ENCODE measurements at places on chromosomes 7 and 10.
A peak's percentile ranks its signal among the peaks of the same experiment; 100 is the strongest.

- DNase-seq, result no peak
Measured at GRCh38 chr10:3455385-3456334, 283.1 kb upstream of the PITRM1 start.

DNA sequence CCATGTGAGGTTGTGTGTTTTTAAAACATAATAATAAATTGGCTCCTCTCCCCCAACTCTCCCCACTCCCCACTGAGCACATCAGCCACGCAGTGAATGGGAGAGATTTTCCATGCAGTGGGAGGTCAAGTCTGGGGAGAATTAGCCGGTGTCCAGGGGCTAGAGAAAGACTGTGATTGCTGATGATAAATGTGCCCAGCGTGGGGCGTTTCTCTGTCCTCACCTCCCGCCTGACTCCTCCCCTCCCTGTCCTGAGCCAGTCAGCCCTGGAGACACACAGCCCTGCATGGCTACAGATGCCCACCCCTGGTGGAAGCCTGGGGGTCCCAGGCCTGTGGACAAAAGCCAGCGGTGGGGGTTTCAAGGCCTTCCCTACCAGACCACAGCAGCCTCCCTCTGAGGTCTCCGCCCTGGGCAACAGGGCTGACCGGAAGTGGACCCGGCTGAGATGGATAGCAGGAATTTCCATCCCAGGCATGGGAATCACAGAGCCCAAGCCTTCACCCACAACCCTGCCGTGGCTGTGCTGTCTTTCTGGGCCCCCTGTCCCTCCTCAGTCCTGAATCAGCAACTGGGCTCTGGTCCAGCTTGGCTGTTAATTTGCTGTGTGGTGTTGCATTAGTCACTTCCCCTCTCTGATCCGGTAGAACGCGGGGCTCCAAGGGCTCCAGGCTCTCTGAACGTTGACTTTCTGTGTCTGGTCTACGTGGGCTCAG lies 46.8 kb upstream of the SLC29A3 start:
- no peak for DNase-seq

DNA sequence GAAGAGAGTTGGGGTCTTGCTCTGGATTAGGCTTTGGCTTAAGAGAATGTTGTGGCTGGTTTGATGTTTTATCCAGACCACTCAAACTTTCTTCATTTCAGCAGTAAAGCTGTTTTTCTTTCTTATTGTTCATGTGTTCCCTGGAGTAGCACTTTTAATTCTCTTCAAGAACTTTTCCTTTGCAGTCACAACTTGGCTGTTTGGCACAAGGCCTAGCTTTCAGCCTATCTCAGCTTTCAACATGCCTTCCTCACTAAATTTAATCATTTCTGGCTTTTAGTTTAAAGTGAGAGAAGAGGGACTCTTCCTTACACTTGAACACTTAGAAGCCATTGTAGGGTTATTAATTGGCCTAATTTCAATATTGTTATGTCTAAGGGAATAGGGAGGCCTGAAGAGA lies 18.1 kb downstream of the CCDC126 start:
- DNase-seq, result no peak

- peak; percentile 49 for DNase-seq
Measured at GRCh38 chr7:127683776-127684681, 32.0 kb downstream of the SND1 start.

GRCh38 chr7:2794836-2795636 lies 49.1 kb downstream of the GNA12 start:
- DNase-seq, result no peak

- no peak for DNase-seq
Measured at GRCh38 chr10:239109-239508, 103.9 kb downstream of the ZMYND11 start.

- DNase-seq, result no peak
Measured at GRCh38 chr7:76300166-76300731, 2.2 kb upstream of the HSPB1 start.

GRCh38 chr10:86400705-86401587 lies 34.4 kb upstream of the GRID1 start:
- no peak for DNase-seq

DNA sequence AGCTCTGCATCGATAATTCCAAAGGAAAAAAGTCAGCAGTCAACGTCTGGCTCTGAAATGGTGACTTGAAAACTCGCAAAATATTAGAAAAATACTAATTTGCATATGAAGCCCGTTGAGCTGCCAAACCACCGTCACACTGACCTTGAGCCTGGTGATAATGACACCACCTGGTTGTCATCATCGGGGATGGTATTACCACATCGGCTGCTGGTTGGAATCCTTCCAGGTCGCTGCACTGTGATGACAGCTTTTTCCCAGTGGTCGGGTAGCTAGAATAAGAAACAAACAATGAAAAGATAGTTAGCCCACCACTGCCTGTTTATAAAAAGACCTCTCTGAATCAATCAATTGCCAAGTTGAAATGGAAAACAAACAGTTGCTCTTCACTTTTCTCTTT lies 41.6 kb downstream of the LAMB1 start:
- DNase-seq, result no peak

- DNase-seq, result no peak
Measured at GRCh38 chr7:79453558-79454360, at the start of gene MAGI2. Gene MAGI2 (minus strand): TSS chr7:79453667. CDS start chr7:79453320, 347 bp downstream.

DNA sequence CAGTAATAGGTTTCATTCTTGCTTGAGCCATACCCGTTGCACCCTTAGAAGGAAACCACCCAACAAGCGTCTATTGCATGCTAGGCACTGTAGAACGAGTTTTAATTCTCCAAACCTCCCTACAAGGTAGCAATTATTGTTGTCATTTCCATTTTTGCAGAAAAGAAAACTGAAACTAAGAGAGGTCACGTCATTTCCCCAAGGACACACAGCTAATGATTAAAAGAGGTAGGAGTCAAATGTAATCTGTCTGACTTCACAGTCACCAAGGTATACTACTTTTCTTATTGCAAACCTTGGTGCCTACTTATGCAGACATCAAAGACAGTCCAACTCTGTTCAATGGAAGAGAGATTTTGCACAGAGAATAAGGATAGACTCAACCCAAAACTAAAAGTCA lies 49.1 kb upstream of the C1QL3 start:
- DNase-seq, result peak; percentile 47

DNA sequence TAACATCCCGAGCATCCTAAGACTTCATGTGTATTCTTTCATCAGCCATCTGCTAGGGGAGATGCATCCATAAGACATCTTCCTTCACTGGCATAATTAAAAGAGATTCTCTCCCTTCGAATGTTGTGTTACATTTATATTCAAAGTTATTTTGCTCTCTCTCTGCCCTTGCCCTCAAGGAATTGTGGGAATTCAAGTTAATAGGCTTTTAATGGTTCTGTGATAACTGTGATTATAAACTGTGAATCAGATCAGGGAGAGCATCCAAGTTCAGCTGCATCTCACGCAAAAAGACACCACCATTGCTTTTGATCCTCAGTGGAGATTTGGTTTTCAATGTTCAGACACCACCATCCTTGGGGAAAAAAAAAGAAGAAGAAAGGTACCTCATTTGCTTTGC lies 9.2 kb upstream of the TEX36 start:
- no peak for DNase-seq

DNA sequence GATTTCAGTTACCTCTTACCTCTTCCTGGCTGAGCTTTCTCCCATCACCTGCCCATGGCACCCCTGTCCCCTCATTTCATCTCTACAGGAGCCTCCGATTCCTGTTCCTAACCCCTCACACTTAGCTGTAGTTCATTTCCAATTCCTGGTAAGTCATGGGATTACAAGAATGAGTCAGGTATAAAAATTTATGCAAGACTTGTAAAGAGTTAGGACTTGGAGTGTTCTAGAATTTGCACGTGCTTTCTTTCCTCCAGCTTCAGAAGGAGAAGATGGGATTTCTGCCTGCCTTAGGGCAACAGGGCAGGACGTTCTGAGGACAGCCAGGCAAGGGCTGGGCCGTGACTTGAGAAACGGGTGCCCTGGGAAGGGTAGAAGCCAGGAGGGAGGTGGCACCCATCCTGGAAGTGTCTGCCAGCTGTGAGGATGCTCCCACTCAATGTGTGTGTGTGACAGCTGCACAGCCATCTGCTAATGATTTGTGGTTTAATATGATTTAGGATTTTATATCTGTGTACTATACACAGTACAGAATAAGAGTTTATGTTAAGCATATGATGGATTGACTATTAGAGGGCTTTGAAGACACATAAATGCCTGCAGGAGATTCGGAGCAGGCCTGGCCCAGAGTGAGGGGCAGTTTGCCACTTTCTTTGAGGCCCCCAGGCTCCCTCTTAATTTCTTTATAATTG lies 81.5 kb upstream of the VIPR2 start:
- no peak for DNase-seq

GRCh38 chr10:12675186-12675585 lies 325.8 kb downstream of the CAMK1D start:
- no peak for DNase-seq

- peak; percentile 21 for DNase-seq
Measured at GRCh38 chr10:34780818-34781380, 34.2 kb downstream of the PARD3 start.

DNA sequence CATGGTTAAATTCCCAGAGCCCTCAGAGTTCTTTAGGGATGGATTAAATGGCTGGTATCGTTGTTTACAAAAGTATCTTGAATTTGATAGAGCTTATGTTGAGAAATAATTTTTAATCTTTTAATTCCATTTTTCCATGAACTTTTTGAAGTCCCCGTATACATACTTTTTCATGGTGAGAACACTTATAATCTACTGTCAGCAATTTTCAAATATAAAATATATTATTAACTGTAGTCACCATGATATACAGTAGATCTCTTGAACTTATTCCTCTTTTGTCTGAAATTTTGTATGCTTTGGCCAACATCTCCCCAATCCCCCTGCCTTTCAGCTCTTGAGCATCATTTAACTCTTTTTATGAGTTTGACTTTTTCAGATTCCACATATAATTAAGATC lies 9.4 kb downstream of the EFCAB10 start:
- no peak for DNase-seq

DNA sequence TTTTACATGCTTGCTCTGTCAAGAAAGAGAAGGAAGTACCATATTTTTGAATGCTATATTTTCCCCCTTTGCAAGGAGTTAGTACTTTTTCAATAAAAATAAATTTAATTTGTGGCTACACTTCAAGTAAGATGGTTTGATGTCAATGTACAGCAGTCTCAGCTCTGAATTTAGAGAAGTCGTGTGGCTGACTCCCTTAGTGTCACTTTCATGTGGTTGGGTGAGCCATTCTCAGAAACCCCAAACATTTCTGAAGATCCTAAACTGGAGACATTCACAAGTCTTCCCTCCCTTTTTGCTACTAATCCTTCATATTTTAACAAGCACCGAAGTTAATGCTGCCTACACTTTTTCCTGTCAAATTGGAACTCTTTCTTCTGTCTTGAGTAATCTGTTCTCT lies 244.4 kb downstream of the DYNC1I1 start:
- no peak for DNase-seq

DNA sequence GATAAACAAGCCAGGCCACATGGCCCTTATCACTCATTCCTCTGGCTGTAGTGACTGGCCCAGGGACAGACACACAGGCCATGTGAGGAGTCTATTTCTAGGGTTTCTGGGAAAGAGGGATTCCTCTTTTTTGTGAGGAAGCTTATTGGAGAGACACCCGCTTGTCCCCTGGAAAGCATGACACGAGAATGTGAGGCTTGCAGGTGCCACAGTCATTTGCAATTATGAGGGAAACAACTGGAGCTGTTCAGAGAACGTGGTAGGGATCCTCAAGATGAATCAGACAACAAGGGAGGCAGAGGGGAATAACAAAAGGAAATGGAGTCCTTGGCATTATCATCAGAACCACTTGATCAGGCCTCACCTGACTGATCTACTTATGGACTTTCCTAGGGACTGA lies 64.5 kb downstream of the ADCYAP1R1 start:
- DNase-seq, result no peak

- DNase-seq, result no peak
Measured at GRCh38 chr7:42852531-42852930, 59.3 kb downstream of the C7orf25 start.

DNA sequence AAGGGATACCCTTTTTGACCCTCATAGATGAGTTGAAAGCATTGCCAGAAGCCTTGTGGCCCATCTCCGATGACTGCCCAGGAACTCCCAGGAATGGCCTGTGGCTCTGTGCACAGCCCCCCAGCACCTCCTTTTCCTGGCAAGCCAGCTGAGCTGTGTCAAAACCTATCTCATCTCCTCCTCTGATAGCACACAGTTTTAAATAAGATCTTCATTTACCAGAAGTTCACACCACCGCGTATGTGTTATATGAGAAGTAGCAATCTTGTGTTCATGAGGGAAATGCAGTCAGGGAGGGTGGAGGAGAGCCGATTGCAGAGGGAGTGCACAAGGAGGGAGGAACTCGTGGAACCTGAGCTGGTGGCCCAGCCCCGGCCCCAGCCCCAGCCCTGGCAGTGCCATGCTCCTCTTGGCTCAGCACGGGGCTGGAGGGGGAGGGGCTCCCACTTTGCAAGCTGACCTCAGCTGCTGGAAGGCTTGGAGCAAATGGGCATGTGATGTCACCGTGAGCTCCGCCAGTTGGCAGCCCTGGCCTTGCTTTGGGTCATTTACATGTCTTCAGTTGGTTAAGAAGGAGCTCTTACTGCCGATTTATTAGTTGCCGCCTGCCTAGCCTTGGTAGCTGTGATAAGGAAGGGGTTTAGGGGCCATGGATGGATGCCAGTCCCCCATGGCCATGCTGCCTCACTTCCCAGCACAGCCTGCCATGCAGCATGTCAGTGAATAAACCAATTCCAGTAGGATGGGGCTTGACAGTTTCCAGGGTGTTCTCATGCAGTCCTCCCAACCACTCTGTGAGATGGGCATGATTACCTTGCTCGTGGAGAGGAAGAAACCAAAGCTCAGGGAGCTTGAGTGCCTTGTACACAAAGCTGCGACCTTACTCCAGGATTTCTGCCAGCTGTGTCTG lies 20.0 kb downstream of the UNC5B start:
- no peak for DNase-seq
